ENCODE measurements at places on chromosomes 13 and 19.

DNA sequence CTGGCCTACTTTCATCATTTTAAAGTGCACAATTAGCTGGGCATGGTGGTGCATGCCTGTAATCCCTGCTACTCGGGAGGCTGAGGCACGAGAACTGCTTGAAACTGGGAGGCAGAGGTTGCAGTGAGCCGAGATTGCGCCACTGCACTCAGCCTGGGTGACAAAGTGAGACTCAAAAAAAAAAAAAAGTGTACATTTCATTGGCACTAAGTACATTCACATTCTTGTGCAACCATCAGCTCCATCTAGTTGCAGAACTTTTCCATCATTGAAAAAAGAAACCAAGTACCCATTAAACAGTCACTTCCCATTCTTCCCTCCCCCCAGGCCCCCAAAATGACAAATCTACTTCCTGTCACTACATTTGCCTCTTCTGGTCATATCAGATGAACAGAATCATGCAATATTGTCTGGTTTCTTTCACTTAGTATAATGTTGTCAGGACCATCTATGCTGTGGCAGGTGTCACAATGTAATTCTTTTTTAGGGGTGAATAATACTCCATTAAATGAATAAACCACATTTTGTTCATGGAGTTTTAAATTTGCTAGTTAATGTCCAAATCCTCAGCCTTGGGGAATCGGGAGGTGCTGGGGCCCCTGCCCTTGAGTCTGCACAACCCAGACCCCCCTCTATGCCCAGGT lies 7.4 kb upstream of the SIGLEC11 start:
- no peak for DNase-seq

- no peak for DNase-seq
These were observed 33.3 kb downstream of the IGFL2 start for GRCh38 chr19:46181388-46181779.

DNA sequence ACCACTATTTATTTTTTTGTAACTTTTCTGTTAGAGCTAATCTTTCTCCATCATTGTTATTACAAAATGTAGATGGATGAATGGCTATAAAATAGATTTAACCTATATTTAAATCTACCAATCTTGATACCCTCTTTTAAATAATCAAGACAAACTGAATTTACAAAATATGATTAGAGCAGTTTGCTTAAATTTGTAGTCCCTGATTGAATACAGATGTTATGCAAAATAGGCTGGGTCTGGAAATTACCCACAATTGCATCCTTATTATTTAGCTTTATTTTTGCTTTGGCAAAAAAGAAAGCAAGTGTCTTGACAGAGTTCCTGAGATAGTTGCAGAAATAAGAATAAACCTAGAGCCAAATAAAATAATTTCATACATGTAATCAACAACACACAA lies 352.8 kb downstream of the KLF12 start:
- DNase-seq, result no peak

- DNase-seq, result no peak
These were observed 80.5 kb downstream of the MBNL2 start for GRCh38 chr13:97302611-97303010.

- no peak for DNase-seq
These were observed 152.5 kb downstream of the GGACT start for GRCh38 chr13:100436099-100436498.

GRCh38 chr13:55566779-55567178 lies 1573.9 kb upstream of the PRR20A start:
- no peak for DNase-seq

GRCh38 chr19:29516821-29517395 lies 8.9 kb upstream of the VSTM2B start:
- no peak for DNase-seq

DNA sequence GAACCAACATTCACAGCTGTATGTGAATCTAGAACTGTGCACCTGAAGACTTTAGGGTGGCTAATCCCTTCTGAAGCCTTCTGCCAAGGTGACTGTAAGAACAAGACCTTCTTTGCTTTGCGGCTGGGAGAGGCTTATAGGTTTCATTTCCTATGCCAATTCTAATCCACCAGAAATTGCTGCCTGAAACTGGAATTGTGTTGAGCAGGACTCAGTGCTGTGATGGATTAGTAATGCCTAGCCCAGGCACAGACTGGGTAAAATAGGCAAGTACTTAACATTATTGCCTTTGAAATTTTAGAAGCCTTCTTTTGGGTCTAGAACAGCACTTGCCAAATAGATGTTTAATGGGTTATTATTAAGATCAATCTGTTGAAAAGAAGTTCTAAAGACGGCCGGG lies 11.5 kb downstream of the SLC25A23 start:
- DNase-seq, result no peak

- no peak for DNase-seq
These were observed 2898.1 kb downstream of the PCDH9 start for GRCh38 chr13:64332048-64332447.

- DNase-seq, result no peak
These were observed 196.9 kb downstream of the KATNAL1 start for GRCh38 chr13:30110301-30111070.

- DNase-seq, result peak; percentile 37
These were observed 309.9 kb upstream of the SLITRK1 start for GRCh38 chr13:84192125-84192524.

DNA sequence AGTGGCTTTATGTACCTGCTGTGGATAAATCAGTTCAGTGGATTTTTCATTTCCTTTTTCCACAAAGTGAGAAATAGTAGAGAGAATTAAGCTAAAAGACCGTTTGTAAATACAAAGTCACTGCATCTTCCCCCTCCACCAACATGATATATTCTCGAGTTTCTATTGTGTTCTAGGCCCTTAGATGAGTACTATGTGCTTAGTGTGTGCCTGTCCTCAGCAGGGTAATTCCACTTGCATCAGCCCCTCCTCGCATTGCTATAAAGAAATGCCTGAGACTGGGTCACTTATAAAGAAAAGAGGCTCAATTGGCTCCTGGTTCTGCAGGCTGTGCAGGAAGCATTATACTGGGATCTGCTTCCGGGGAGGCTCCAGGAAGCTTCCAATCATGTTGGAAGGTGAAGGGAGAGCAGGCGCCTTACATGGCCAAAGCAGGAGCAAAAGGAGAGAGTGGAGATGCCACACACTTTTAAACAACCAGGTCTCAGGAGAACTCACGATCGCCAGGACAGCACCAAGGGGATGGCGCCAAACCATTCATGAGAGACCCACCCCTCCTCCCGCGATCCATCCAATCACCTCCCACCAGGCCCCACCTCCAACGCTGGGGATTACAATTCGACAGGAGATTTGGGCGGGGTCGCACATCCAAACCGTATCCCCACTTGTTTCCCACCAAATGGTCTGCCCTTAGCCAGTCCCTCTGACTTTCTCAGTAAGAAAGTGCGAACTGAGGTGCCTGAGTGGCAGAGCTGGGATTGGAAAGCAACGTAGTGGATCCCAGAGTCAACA lies 102.3 kb upstream of the ABCC4 start:
- no peak for DNase-seq

DNA sequence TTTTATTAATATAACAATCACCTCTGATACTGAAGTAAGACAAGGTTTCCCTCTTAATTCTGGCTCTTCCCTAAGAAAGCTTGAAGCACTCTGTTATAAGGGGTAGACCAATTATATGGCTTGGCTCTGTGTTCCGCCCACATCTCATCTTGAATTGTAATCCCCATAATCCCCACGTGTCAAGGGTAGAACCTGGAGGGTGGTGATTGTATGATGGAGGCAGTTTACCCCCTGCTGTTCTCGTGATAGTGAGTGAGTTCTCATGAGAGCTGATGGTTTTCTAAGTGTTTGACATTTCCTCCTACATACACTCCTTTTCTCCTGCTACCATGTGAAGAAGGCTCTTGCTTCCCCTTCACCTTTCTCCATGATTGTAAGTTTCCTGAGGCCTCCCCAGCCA lies 363.8 kb upstream of the PCDH20 start:
- no peak for DNase-seq

GRCh38 chr19:17469092-17469480 lies 1.2 kb upstream of the SLC27A1 start:
- DNase-seq, result no peak

DNA sequence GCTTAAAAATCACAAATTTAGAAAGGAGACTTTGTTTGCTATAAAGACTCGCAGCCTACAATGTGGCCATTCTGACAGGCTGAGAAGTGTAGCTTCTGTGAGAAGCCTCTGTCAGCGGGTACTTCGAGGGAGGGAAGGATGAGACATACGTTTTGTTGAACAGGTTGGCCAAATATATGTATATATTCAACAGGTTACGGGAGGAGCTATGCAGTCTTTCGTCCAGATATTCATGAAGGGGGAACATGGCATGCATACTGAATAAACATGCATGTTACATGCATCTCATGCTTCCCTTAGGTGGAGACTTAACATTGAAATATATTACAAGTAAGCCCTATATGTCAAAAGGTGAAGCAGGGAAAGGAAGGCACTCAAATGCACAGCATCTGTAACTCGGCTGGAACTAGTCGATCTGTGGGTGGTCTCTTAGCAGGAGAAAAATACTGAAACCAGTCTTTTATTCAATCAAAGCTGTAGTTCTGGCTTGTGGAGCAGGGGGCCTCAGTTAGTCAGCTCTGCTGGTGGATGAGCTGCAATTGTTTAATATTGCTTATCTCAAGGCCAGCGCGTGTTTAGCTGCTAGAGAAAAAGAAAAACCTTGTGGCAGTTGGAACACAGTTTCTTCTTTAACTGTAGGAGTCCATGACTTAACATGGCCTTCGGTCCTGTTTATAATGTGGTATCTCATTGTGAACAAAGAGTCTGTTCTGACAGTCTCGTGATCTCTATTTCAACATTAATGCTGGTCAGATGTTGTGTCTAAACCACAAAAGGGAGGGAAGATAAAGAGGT lies 94.3 kb downstream of the FAM216B start:
- no peak for DNase-seq

DNA sequence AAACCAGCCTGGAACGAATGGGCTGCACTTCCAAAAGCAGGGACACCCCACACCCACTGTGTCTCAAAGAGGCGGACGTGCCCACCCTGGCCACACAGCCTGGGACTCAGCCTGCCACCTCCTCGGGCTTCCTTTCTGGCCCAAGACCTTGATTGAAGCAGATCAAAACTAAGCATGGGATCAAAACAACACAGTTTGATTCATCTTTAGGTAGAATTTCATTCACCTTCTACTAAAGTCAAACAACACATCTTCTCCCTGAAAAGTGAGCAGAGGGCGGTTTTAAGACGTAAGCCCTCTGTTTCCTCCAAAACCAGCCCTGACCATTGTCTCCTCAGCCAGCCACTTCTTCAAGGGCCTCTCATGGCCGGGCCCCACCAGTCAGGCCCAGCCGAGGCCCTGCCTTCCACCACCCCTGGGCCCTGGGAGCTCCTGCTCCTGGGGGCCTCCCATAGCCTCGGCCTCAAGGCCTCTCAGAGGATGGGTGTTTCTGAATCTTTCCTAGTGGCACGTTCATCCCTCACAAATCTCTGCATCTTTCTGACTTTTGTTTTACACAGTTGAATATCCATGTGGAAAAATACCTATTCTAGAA lies 6.3 kb upstream of the F10 start:
- no peak for DNase-seq

- DNase-seq, result no peak
These were observed 100.4 kb upstream of the ZNF536 start for GRCh38 chr19:30271816-30272215.
